Mesendoderm (in vitro differentiated cells): ENCODE measurements at places on chromosomes 3 and 15.

- DNase-seq, result no peak
These were observed 504.0 kb upstream of the CBLB start for GRCh38 chr3:106372806-106373190.

DNA sequence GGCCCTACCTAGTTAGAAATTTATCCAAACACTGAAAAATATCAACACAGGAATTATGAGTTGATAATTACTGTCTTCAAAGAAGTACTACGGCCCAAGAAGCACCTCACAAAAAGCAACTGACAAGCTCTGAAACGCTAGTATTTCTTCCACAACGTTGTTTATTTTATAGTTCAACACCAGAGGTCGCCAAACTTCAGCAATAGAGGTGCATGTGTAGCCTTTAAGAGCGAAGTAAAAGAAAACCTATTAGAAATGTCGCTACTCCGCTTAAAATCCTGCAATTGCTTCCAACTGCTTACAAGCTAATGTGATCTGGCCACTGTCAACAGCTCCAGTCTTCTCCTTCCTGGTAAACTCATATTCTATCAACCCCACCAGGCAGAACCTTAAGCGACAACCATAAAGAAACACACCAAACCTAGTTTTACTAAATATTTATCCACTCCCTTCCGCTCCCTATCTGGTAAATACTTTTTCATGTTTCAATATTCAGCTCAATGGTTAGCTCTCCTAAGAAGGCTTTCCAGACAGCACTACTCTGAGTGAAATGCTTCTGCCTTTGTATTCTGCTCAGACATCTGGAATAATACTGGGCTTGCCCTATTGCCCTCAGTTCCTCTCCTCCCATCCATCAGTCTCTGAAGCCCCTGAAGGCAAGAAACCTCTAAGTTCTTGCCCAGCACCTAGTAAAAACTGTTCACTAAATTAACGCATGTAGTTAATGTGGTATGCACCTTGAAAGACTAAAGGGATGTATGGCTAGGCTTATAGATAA is 110.2 kb downstream of the NR1I2 start:
- DNase-seq, result peak; percentile 80

- no peak for DNase-seq
These were observed 108.9 kb upstream of the ABHD17C start for GRCh38 chr15:80586161-80586560.

DNA sequence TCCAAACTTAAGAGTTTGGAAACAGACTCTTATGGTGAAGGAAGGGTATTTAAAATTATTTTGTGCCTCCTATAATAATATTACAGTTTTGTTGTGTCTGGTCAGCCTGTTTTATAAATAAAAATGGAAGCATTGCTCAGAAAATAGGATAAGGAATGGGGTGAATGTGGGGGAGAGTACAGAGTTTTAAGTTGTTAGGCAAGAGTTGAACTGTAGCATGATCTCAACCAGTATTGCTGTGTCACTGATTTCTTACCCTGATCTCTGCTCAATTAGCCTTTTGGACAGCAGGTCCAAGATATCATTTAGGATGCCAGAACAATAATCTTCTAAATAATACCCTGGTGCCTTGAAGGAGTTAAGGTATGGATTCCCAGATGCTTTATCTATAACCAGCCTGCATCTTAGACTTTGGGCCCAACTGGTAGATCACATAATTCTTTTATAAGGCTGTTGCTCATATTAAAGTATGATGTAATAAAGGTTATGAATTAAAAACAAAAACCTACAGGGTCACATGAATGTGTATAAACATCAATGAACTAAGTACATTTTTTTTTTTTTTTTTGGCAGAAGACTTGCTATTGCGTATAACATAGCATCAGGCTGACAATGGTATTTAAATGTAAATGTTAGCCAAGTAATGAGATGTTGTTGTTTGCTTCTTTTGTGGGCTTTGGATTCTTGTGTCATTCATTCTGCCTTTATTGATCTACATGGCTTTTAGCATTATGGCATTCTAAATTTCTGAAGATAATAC is 70.0 kb downstream of the MITF start:
- DNase-seq, result no peak

DNA sequence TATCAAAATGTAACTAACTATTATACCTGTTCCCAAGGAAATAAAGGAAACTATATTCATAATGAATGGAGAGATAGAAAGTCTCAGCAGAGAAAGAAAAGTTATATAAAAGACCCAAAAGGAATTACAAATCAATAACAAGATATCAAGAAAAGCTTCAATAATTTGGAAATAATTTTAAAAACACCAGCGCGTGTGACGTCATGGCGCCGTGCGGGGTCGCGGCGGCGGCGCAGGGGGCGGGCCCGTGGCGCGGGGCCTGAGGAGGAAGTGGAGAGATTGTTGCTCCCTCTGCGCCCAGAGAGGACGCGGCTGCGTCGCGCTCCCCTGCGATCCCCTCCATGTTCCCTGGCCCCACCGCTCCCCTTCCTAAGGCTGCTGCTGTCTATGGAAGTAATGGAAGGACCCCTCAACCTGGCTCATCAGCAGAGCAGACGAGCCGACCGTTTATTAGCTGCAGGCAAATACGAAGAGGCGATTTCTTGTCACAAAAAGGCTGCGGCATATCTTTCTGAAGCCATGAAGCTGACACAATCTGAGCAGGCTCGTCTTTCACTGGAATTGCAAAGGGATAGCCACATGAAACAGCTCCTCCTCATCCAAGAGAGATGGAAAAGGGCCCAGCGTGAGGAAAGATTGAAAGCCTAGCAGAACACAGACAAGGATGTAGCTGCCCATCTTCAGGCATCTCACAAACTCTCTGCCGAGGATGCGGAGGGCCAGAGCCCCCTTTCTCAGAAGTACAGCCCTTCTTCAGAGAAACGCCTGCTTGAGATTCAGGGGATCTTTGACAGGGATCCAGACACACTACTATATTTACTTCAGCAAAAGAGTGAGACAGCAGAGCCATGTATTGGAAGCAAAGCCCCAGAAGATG is 4.1 kb downstream of the XCR1 start:
- no peak for DNase-seq

DNA sequence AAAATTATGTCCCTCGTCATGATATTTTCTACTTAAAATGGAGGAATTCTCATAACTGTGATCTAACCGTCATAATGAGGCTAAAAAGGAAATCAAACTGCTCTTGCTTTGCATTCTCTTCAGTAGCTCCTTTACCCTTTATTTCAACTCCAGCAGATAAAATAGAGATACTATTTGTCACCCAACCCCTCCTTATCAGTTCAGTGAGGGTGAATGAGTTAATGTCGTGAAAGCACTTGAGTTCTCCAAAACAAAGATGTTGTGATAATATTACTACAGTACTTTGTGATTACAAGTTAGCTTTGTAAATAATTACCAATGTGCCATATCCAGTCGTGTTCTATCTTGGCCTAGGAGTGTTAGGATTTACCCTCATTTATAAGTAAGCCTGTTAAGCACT is 63.4 kb upstream of the ANKRD28 start:
- DNase-seq, result peak; percentile 69

- DNase-seq, result no peak
These were observed 634.0 kb upstream of the BCHE start for GRCh38 chr3:166471074-166471767.

DNA sequence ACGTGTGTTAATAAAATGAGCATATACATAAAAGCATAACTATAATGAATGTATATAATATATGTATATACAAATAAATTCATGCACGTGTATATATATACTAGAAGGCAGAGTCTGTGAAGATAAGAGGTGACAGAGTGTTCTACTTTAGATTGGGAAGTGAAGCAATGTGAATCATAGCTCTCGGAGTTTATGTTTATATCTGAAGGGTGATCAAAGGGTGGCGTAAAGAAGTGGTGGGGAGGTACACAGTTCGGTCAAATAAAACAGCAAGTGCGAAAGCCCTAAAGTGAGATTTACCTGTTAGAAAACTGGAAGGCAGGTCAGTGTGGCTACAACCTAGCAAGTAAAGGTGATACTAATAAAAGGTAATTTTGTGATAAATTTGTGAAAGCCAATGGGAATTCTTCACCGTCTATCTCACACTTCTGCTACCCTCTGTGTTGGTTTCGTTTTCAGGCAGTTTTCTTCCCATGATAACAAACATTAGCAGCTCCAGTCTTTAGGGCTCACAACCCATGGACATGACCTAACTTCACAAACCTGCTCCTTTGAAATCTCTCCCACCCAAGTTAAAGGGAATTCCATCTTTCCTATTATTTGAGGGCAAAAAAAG is 46.7 kb upstream of the BCHE start:
- DNase-seq, result no peak

DNA sequence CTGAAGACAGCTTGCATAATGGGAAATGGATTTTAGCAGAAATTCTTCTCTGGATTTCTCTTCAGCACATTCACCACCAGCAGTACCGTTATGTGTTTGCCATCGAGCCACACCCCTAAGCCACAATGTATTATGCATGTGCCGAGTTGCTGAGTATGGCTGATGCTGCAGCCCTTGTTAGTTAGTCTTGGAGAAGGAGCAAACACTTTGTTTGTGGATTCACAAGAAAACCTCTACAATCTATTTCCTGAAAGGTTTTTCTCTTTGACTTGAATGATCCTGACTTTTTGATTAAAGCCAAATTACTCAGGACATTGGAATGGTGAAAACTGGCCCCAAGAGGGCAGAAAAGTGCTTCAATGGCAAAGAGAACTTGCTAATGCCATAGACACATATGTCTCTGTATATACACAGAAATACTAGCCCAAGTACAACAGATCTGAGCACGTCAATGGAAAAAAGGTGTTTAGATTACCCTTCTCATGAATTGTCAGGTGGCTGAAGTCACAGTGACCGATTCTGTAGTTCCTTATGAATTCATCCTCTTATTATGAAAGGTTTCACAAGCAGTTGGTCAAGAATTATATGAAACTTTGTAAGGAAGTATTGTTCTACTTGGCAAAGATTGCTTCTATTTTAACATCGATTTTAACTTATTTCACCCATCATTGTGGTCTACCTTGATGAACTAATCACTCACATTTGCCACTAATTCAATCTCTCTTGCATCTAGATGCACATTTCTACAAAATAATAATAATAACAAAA is 103.0 kb downstream of the P3H2 start:
- DNase-seq, result peak; percentile 70

DNA sequence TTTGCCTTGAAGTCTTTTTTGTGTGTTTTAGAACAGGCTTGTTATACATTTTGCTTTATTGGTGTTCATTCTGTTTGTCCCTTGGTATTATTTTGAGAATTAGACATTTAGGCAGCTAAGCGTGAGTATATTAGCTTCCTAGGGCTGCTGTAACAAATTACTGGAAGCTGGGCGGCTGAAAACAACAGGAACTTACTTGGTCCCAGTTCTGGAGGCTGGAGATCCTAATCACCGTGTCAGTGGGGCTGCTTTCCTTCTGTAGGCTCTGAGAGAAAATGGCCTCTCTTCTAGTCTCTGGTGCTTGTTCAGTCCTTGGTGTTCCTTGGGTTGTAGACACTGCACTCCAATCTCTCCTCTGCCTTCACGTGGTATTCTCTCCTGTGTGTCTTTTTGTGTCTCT is 142.3 kb downstream of the KLHL25 start:
- no peak for DNase-seq

- DNase-seq, result no peak
These were observed 296.9 kb upstream of the CHRNA7 start for GRCh38 chr15:31733424-31733823.

DNA sequence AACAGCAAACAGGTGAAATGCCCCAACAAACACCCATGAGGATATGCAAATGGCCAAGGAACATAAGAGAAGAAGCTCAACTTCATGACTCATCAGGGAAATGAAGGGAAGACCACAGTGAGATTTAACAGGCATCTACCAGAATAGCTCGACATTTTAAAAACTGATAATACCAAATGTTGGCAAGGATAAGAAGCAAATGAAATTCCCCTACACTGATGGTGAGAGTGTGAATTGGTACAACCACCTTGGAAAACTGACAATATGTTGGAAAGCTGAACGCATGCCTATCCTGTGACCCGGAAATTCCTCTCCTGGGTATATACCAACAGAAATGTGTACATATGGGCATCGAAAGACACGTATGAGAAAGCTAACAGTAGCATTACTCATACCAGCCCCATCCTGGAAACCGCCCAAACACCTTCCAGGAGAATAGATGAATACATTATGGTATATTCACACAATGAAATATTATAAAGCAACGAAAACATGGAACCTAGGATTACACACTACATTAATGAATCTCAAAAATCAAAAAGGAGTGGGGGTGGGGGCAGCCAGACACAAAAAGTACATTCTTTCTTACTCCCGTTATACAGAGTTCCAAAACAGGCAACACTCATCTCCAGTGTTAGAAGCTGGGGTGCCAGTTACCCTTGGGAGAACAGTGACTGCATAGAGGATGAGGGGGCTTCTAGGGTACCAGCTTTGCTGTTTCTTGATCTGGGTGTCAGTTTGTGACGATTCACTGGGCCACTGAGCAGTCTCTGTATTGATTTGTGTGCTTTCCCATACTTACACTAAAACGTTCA is 16.9 kb downstream of the RFTN1 start:
- no peak for DNase-seq

- DNase-seq, result no peak
These were observed 56.8 kb downstream of the CMSS1 start for GRCh38 chr3:99874237-99875002.

GRCh38 chr15:83873966-83874365 is 220.0 kb downstream of the ADAMTSL3 start:
- no peak for DNase-seq

DNA sequence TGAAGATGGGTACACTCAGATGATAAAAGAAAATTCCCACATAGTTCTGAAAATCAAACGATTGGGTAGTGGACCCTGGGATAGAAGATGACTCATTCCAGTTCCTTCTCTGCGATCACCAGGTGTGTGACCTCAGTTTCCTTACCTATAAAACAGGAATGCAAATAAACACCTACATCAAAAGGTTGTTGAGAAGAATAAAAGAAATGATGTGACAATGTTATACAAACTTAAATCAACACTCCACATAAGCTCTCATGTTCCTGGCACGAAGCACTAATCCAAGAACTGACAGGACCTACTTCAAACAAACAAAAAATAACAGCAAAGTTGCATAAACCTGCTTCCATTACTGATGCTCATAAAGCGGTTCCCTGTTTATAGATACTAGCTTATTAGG is 69.2 kb downstream of the RORA start:
- no peak for DNase-seq

DNA sequence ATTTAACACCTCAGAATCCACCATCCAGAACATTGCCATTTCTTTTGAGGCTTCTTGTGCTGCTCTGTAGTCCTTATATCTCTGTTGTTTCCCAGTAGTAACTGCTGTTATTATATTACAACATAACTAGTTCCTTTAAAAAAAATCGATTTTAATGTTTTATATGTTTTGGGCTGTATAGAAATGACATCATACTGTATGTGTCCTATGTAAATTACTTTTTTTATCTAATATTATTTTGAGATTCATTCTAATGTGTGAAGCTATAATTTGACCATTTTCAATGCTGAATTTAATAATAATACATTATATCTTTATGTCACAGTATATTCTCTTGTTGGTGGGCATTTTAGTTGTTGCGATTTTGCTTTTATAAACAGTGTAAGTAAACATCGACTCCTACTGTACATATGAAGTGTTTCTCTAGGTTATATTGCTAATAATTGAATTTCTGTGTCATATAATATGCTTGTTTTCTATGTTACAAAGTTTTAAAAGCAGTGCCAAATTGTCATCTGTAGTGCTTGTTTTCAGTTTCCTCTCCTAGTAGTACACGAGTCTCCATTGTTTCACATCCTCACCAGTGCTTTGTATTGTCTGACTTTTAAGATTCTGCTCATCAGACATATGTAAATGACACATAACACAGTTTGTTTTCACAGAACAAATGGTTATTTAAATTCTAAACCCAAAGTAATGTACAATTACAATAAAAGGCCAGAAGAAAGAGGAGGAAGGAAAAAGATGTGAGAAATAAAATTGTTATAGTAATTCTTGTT is 172.0 kb upstream of the LRRFIP2 start:
- no peak for DNase-seq
